Germinal center (tissue), 1 donor: ENCODE measurements at places on chromosomes 16 and 17.

DNA sequence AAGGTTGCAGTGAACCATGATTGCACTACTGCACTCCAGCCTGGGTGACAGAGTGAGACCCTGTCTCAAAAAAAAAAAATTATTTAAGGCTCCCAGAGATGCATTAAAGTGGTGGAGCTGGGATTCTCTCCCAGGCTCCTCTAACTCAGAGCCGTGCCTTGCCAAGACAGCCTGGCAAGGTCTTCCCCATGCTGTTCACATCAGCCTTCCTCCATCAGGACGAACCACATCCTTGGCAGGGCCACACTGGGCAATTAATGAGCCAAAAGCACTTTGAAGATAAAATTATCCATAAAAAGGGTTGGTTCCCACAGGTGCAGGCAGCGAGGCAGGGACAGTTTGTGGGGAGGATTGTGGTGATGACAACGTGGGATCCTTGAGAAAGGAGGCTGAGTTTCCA is 19.8 kb upstream of the BBS2 start:
- DNase-seq: no peak

- DNase-seq: peak; percentile 88
These were observed 587 bp upstream of the CDK5R1 start for GRCh38 chr17:32486111-32486700.

DNA sequence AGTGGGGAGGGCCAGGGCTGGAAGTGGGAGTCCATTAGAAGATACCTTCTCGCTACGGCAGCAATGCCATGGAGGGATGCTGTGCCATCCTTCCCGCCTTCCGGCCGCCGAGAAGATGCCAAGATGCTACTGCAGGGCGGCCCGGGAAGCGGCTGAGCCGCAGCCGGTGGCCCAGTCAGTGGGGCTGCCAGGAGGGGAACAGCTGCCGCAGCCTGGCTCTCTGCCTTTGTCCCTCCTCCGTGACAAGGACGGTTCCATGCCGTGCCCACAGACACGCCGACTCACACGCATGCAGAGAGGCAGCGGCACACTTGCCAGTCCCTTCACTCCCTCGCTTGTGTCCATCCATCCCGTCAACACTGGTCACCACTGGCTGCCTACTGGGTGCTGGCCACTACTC is 20.2 kb upstream of the NCBP3 start:
- DNase-seq: no peak

DNA sequence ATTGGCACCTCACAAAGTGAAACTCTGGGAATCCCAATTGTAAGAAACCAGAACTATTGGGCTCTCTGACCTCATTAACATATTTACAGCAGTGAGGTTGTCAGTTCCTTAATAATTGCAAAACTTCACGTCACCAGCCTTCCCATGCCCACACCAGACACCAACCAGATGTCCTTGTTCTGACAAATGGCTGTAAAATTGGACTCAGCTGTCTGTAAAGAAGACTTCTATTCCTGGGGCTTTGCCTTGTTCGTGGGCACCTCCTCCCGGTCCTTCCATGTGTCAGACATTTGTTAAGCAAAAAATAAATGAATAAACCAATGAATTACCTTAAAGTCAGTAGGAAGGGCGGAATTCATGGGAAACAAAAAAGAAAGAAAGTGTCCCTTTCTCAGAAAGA is 284.3 kb upstream of the CDH11 start:
- no peak for DNase-seq

DNA sequence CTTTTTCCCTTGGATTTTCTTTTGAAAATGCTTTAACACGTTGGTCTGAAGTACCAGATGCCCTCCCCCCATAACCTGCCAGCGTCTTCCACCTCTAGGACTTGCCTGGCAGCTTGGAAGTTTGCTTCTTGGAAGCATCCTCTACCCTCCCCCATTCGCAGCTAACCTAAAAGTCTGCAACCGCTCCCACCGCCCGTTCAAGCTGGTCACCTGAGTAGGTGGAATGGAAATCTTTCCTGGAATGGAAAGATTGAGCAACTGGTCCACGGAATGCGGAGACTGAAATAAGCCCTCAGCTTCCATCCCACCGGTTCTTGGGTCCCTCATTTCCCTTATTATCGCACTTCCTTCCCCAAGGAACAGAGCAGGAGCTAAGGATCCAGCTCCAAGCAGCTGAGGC is 31.4 kb downstream of the HS3ST3B1 start:
- DNase-seq: no peak

GRCh38 chr17:66351033-66351432 is 48.6 kb downstream of the PRKCA start:
- no peak for DNase-seq

DNA sequence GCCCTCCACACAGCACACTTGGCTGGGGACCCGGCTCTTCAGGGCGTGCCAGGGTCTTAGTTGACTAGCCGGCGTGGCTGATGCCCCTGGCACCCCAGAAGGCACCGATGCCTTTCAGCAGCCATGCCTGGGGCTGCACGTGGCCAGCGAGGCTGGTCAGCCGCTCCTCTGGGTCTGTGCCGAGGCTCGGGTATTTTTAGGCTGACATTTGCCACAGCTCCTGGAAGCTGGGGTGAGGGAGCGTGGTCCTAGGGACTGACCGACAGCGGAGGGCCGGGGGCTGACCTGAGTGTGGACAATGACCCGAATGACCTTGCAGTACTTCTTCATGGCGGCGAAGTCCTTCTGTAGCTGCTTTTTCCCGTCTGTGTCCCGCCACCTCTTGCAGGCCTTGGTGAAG is 3.9 kb downstream of the RPL3L start:
- no peak for DNase-seq

GRCh38 chr17:77206158-77206956 is 65.6 kb downstream of the SEC14L1 start:
- DNase-seq: no peak

GRCh38 chr16:85622683-85623082 is 9.6 kb downstream of the GSE1 start:
- DNase-seq: no peak

DNA sequence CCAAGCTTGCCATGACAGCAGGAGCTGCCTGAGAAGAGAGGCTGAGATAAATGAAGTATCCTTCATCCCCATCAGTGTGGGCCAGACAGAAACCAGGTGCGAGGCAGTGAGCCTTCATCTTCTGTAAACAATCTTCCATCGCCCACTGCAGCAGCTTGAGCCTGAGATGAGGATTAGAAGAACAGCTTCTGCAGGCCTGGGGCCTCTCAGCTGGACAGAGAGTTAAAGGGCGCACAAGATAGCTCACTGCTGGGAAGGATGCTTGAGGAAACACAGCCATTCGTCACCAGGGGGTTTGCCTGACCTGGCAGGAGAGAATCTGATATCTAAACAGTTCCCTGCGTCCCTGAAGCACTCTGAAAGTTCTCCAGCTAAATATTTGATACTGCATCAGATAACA is 27.1 kb downstream of the HOXB1 start:
- no peak for DNase-seq

DNA sequence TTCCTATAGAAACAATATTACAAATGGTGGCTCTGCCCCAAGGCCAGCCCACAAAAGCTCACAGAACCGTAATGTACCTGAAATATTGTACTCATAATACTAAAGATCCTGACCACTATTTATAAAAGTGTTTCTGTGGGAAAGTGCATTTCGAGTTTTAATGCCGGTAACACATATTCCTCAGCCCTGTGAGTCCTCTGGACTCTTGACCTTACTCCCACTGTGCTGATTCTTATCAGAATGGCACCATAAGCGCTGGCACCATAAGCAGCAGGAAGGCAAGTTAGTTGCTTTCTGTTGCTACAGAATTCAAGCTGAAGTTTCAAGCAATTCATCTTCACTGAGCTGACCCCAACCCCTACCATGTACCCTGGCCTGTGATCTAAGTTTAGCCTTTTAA is 36.4 kb upstream of the MED13 start:
- DNase-seq: no peak

- no peak for DNase-seq
These were observed 5.3 kb upstream of the IRX3 start for GRCh38 chr16:54291656-54292487.

GRCh38 chr17:35915153-35915964 is 15.2 kb downstream of the RDM1 start:
- no peak for DNase-seq

- DNase-seq: no peak
These were observed 103.1 kb upstream of the CHMP6 start for GRCh38 chr17:80888276-80889160.

- no peak for DNase-seq
These were observed 73.1 kb downstream of the LMF1 start for GRCh38 chr16:897701-898100.

- DNase-seq: no peak
These were observed 329.6 kb downstream of the SEC14L1 start for GRCh38 chr17:77470330-77470786.

GRCh38 chr16:82888591-82889001 is 261.8 kb downstream of the CDH13 start:
- DNase-seq: no peak

GRCh38 chr16:534856-535445 is 7.4 kb downstream of the CAPN15 start:
- no peak for DNase-seq

GRCh38 chr16:57617604-57618111 is 10.8 kb upstream of the ADGRG1 start:
- no peak for DNase-seq

GRCh38 chr17:53061446-53061845 is 761.3 kb upstream of the KIF2B start:
- DNase-seq: no peak
